ENCODE measurements at places on chromosomes 3 and 15. TPM values are rescaled to one million over a fixed set of nuclear protein-coding genes. Genes with fewer than 3 reads are reported as not detected.

DNA sequence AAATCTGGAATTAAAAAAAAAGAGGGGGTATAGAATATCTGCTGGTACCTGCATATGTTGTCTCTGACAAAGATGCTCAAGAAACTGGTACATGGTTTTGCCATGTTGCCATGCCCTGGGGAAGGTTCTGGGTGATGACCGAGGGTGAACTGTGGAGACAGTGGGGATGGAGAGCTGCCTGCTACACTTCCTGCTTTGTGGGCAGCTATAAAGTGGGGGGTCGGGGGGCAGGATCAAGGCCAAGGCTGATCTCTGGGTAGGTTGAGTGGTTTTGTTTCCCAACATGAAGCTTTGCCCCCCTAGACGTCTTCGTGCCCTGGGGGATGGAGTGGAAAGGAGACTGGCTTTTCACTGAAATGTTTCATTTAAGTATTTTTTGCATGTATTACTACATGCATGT is 74.6 kb downstream of the IQSEC1 start:
- DNase-seq = no peak

DNA sequence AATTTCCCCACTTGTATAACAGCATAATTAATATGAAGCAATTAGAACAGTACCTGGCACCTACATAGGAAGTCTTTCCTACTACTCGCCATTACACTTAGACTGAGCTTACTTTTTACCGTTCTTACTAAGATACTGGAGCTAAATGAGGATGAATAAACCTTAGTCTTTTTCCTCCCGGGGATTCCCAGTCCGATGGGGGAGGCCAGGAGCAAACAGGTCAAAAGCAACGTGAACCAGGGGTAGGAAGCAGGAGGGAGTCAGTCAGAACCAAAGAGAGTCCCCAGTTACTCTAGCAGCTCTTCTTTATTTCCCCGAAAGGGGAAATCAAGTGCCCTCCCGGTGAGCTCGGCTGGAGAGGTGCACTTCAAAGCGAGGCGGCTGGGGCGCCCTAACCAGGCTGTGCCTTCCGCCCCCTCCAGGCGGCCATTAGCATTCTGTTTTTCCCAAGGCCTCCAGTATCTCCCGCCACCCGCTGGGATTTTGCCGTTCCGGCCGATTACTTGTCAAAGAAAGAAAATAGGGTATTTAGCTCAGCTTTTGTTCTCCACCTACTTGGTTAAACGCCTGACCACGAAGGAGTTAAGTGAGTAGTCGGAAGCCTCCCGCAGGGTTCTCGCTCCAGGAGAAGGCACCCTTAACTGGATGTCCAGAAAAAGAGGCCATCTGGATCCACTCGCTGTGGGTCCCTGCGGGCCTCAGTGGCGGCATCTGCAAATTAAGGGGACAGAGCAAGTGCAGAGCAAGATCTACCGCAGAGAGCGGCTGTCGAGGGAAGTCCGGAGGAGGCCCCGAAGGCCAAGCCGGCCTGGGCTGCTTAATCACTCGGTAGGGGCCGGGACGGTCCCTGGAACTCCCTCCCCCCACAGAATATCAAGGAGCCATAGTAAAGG is 6.3 kb upstream of the EOMES start:
- DNase-seq = peak; percentile 69

MAP3K13 gene
- 26.8 TPM for total RNA-seq

DNA sequence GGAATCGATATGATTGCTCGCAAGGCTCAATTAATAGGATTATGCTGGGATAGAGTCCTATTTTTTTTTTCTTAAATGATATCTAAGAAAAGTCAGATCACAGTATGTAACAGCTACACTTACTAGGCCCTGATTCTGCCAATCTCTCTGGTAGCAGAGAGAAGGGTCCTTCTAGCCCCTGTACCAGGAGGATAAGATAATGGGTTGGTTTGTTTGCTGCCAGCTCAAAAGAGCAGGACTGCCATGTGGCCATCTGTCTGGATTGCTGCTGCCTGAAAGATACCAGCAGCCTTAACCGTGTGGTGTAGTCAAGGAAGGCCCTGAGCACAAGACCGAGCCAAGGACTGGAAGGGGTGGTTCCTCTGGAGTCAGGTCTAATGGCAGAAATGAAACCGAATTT is 236.4 kb downstream of the KLF13 start:
- no peak for DNase-seq

DNA sequence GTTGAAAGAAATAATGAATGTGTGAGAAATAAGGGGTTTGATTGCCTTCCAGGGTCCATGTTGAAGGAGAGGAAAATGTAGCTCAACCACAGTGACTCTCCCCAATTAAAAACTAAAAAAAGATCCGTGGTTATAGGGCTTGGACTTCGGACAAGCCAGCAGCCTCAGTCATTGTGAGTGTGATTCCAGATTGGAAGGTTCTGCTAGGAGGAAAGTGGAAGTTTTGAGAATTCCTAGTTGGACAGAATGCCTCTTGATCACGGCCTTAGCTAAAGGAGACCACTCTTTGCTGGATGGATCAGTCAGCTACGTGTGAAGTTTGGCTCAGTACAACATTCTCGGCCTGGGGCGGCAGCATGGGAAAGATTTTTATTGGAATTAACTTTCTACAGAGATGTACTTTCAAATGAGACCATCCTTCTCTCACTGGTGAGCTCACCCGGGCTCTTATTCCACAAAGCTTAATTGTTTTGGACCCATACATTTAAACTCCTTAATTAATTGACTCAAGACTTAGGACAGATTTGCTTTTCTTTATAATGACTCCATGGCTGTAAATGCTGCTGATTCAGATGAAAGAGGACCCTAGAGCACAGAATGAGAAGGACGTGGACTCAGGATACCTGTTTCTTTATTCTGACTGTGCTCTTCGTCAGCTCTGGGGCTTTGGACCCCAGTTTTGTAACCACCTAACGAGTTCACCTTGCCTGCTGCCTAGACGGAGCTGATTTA is 27.5 kb downstream of the FLNB start:
- DNase-seq = no peak

All from A673 (cell line).